ENCODE measurements at places on chromosomes 13 and 19. TPM values are rescaled to one million over a fixed set of nuclear protein-coding genes. Genes with fewer than 3 reads are reported as not detected.

The ZNF816 gene
- total RNA-seq = 6.7 TPM

DNA sequence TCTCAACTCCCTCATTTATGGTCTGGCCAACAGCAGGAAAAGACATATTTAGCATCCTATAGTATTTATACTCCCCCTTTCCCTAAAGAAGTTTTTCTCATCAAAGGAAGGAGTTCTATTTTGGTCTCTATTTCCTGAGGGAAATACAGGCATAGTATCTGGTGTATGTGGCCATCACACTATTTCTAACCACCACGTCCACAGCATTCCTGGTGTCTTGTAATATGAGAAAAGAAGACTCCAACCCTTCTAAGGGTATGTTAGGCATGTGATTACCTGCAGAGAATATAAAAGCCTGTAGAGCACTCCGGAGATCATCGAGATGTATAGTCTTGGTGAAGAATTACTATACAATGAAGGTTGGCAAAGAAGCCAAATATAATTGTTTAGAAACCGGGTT, 137.4 kb downstream of the VWA8 start:
- H3K4me3 ChIP-seq = no peak overlapping the region
- H3K4me1 ChIP-seq = peaks cover 14% of the 10 kb centered on the region

The PRODH2 gene
- not detected for total RNA-seq

The RNASEH2B gene
- total RNA-seq = 45.0 TPM

The MUC16 gene
- under 0.01 TPM for total RNA-seq

Measured in esophagus squamous epithelium (tissue), 5 donors.